ENCODE measurements at places on chromosomes 4 and X.

DNA sequence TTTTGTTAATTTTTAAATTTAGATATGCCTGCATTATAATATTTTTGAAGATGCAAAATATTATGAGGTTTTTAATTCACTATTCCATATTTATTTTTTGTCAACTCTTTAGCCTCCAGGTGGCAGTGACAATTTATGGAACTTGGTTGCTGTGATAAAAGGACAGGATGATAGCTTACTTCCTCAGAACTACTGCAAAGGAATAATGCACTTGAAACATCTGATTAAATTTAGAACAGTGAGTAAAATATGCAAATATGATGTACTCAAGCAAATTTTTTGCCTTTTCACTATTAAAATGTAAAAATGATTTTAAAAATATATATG is 45.1 kb downstream of the SPATA4 start:
- DNase-seq: no peak

- no peak for DNase-seq
These were observed 3.3 kb upstream of the RHOH start for GRCh38 chr4:40193578-40193977.

- DNase-seq: no peak
These were observed 7.9 kb downstream of the MBTPS2 start for GRCh38 chrX:21847342-21847741.

DNA sequence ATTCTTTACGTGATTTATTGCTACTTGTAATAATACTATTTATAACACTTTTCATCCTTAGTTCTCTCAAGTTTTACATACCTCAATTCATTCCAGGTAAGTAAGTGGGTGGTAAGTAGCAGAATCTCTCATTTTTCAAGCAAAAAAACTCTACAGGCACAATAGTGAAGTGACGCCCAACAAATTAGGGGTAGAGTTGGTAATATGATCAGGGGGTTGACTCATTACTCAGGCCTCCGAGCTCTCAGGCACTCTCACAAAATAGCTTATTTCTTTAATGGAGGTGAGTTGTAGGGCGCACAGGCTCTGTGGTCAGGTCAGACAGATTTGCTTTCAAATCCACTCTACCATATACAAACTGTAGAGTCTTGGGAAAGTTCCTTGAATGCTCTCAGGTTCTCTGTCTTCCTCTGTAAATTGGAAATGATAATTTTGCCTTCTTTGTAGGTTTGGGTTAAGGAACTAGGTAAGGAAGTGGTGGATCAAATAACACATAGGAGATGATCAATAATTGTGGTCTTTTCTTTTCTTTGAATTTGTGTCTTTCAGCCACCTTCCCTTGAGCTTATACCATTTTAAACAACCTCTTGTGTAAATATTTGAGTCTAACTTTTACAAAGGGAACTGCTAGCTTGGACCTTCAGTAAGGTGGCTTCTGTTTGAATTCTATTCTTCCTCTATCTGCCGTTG is 134.9 kb upstream of the LEF1 start:
- DNase-seq: no peak

- no peak for DNase-seq
These were observed 1381.5 kb upstream of the ADGRL3 start for GRCh38 chr4:59818656-59819055.

GRCh38 chr4:40453912-40454311 is 118.8 kb downstream of the CHRNA9 start:
- no peak for DNase-seq

GRCh38 chr4:10096201-10096977 is 20.2 kb downstream of the WDR1 start:
- peak; percentile 85 for DNase-seq

DNA sequence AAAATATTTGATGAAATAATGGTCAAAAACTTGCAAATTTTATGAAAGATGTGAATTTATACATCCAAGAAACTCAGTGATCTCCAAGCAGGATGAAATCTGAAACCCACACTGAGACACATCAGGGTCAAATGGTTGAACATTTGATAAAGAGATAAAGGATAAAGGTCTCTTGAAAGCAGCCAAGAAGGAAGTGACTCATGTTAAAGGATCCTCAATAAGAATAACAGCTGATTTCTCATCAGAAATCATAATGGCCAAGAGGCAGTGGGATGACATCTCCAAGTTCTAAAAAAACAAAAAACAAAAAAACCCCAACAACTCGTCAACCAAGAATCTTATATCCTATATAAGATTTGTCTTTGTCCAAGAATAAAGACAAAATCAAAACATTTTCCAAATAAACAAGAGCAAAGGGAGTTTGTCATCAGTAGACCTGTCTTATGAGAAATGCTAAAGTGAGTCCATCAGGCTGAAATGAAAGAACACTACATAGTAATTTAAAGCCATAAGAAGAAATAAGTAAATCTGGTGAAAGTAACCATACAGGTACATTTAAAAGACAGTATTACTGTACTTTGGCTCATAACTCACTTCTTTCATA is 121.7 kb downstream of the PDS5A start:
- DNase-seq: no peak

- DNase-seq: no peak
These were observed 2.7 kb downstream of the EFNB1 start for GRCh38 chrX:68831405-68832100.

- no peak for DNase-seq
These were observed 13.2 kb upstream of the IRF2 start for GRCh38 chr4:184487503-184487902.

- no peak for DNase-seq
These were observed 8.3 kb downstream of the RNF212 start for GRCh38 chr4:1105067-1105466.

GRCh38 chrX:47562615-47563243 is 1.7 kb downstream of the ARAF start:
- no peak for DNase-seq

GRCh38 chr4:181855307-181855706 is 387.9 kb upstream of the TENM3 start:
- no peak for DNase-seq

GRCh38 chr4:98641376-98641775 is 17.0 kb downstream of the TSPAN5 start:
- no peak for DNase-seq

DNA sequence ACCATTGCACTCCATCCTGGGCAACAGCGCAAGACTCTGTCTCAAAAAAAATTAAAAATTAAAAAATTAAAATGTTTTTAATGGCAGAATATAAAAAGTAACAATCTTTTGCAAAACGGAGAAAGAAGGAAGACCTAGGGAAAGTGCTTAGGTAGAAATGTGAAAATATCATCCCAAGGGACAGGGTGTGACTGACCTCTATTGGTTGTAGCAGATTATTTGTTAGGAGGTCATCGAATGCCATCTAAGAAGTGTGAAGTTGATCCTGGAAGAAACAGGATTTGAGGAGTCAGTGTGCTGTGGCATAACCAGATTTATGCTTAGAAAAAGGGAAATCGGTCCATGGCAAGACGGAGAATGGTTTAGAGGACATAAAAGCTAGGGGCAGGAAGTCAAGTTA is 18.1 kb upstream of the C4orf36 start:
- no peak for DNase-seq

GRCh38 chrX:13669246-13669737 is 16.4 kb downstream of the TCEANC start:
- peak; percentile 52 for DNase-seq

DNA sequence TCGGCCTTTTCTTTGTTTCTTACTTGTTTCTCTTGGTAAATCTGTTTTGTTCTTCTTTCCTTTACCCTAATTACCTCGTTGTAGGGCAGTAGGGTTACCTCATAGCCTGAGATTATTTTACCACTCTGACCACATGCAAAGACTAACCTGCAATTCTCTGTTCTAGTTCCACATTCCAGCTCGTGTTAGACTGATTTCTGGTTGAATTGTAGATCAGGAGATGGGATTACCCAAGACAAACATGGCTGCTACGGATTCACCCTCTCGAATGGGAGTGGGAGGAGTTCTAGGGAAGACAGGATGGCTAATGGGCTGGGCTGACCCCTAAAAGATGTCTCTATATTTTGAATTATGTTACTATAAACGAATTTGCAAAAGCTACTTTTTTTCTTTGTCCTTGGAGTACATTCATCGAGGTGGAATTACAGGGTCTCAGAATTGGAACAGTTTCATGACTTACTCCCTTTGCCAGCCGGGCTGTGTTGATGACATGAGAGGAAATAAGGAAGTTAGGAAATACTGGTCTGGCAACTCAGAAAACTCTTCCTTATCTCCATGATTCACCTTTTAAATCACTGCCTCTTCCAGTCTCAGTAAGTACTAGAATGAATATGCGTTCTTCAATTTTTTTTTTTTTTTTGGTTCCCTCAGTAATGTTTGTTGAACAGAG is 36.7 kb upstream of the FBXW7 start:
- no peak for DNase-seq

GRCh38 chr4:126513596-126513995 is 1119.2 kb upstream of the INTU start:
- DNase-seq: no peak

GRCh38 chrX:68503836-68504636 is 5.2 kb downstream of the YIPF6 start:
- peak; percentile 72 for DNase-seq

GRCh38 chr4:53113431-53114225 is 251.5 kb downstream of the RASL11B start:
- no peak for DNase-seq

GRCh38 chr4:154314248-154314647 is 177.4 kb downstream of the DCHS2 start:
- DNase-seq: no peak

DNA sequence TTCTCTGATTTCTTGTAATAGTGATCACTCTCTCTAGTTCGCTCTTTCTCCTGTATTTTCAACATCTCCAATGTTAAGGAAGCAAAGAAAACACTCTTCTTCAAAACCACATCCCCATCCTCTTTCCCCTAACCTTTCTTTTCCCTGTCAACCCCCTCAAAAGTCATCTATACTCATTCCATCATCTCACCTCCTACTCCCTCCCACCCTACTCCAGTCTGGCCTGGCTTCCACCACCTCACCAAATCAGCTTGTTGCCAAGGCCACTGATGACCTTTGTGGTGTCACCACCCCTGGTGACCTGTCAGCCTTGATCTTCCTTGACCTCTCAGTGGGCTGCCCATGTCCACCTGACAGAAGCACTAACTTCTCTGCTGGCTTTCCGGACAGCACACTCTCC is 2.3 kb downstream of the FAM3A start:
- DNase-seq: no peak

GRCh38 chrX:38563030-38563429 is 1.7 kb downstream of the TSPAN7 start:
- DNase-seq: no peak

- DNase-seq: no peak
These were observed 28.3 kb downstream of the AGTR2 start for GRCh38 chrX:116198810-116199209.

DNA sequence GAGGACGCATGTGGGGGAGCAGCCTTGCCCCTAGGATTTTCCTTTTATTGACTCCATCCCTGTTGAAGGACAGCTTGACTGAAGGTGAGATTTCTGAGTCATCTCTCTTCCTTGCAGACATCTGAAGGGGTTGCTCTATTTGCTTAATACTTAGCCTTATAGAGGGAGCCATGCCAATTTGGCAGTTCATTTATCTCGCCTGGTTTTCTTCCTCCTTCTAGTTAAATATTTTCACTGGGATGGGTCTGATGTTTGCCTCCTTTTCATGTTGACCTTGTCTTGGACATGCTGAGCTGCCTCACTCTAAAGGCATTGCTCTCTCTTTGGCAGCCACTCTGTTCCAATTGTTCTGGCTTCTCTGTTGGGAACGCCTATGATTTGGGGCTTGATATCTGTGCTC is 151.0 kb upstream of the PSAPL1 start:
- DNase-seq: no peak

- DNase-seq: no peak
These were observed 116.5 kb upstream of the LRPAP1 start for GRCh38 chr4:3648731-3649130.

GRCh38 chr4:164997941-164998340 is 20.5 kb upstream of the TRIM61 start:
- DNase-seq: no peak

DNA sequence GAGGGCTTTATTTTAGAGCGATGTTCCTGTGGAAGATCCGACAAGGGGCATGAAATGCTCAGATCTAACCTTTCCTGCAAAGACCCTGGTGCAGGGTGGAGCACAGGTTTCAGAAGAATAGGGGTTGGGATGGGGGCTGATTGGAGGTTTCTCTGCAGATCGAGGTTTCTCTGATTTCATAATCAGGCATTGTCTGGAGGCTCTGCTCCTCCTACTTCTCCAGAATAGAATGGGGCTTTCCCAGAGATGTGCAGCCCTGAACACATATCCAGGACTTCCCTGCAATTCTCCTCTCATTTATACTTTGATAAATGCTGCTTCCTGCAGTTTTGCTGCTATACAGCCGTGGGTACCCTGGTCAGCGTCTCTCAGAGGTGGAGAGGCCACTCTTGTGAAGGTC is 397.6 kb upstream of the BOD1L1 start:
- DNase-seq: no peak

DNA sequence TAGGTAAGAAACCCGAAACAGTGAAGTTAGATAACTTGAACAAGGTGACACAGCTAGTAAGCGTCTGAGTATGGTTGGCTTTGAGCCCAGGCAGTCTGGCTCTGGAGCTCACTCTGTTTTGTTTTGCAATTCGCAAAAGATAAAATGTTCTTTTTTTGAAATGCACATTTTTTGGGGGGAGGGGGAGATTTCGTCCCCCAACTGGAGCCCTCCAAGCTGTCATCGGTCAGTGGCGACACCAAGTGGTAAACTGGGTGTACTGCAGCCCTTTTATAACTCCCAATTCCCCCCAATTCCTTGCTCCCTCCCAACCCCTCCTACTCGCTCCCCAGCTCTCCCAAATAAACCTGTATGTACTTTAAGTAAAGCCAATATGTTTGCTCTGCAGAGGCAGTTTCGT is 2.8 kb upstream of the CLCN5 start:
- no peak for DNase-seq

DNA sequence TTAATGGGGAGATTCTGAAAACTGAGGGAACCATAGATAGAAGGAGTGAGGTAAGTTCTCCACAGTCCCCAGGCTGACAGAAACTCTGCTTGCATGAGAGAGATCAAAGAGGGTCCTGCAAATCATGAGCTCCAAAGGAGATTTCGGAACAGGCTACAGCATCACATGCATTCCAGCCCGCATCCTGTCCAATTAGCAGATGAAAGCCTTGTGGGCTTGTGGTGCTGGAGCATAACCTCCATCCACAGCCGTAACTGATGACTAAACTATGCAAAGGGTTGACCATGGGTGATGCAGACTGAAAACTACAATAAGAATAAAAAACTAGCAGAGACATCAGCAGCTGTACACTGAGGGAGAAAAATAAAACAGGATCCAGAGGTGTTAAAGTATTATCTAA is 654.5 kb downstream of the TLL1 start:
- no peak for DNase-seq

GRCh38 chr4:158208963-158209640 is 1.2 kb upstream of the TMEM144 start:
- DNase-seq: no peak

GRCh38 chr4:85823295-85823694 is 348.3 kb downstream of the ARHGAP24 start:
- DNase-seq: no peak

DNA sequence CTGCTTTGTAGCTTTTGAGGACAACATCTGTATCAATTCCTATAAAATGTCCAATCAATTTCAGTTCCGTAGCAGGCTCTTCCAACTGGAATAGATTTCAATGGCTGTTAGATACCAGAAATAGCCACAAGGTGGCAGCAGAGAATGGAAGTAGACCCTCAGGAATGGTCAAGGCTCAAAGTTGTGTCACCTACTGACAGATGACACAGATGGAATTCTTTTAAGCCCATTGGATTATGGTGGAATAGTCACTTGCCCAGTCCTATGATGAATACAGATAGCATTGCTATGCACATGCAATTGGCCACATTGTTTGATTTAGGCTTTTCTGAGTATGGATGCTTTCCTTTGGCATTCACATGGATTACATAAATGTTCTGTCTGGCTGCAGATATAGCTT is 130.4 kb upstream of the RADX start:
- peak; percentile 10 for DNase-seq

GRCh38 chr4:119211867-119212233 is 663 bp upstream of the USP53 start:
- no peak for DNase-seq
